ENCODE measurements at places on chromosomes 3 and 15.
A peak's percentile ranks its signal among the peaks of the same experiment; 100 is the strongest.

GRCh38 chr3:170233530-170233929, 11.3 kb downstream of the PRKCI start:
- no peak for DNase-seq

DNA sequence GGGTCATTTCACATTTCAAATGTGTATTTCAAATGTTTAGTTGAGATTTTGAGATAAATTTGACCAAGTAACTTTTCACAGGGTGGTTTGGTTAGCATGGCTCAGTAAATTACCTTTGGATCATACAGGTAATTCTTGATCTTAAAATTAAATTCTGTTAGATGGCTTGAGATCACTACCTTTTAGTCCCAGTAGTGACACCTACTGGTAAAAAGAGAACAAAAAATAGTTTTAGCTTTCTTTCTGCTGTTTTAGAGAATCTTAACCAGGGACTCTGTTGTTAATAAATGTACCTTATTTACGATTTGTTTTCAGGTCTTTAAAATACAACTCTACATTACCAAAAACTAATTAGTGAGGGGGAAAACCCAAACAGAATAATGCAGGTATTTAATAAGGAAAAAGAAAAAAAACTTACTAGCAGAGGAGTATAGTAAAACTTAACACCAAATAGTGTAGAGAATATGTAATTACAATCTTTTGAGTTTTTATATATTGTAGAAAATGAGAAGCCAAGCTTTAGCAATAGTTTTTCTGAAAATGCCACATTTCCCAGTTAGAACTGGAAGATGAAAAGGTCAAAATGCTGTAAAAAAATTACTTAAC, 620.3 kb upstream of the AGTR1 start:
- DNase-seq = no peak

GRCh38 chr3:15089201-15089600, 9.7 kb downstream of the RBSN start:
- DNase-seq = no peak

DNA sequence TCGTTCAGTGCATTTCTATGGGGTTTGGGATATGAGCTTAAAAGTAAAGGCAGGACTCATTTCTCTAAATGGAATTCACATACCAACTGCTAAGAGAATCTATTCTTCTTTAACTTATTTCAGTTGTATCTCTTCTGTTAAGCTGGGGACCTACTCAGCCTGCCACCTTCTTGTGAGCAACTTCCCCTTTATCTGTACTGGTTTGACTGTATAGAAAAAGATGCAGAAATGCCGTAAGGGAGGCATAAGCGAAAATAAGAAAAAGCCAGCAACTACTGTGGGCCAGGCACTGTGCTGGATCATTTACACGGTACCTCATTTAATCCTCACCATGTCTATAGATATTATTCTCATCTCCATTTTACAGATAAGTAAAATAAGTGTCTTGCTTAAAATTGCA, 38.4 kb downstream of the RBMS3 start:
- no peak for DNase-seq

DNA sequence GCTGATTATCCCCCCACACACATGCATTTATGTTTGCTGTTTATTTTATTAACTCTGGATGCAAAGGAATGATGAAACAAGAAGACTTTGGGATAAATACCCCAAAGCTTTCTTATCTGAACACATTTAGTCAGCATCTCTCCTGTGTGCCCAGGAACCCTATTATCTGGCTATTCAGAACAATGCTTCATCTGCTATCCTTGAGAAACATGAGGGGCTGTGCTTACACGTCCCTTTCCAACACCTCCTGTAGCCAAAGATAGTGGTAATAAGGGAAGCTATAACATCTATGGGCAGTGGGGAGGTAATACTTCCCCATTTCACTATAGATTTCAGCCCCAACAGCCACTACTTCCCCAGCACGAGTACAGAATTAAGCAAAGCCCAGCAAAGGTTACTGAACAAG, 94.7 kb downstream of the SSR3 start:
- DNase-seq = no peak

GRCh38 chr3:160929595-160929994, 173.6 kb downstream of the PPM1L start:
- no peak for DNase-seq

GRCh38 chr3:170437176-170437575, 18.5 kb downstream of the CLDN11 start:
- DNase-seq = no peak

GRCh38 chr3:157040456-157040855, 119.5 kb downstream of the CCNL1 start:
- DNase-seq = no peak

DNA sequence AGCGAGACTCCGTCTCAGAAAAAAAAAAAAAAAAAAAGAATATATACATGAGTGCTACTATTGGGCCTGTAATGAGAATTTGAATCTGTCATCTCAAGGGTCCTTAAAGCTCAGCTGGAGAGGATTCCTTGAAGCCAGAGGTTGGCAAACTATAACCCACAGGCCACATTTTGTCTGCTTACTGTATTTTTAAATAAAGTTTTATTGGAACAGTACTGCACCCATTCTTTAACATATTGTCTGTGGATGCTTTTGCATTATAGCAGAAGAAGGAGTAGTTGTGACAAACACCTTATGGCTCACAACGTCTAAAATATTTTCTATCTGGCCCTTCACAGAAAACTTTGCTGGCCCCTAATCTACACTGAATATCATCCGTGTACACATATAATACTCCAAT, 60.7 kb downstream of the SGO1 start:
- DNase-seq = no peak

DNA sequence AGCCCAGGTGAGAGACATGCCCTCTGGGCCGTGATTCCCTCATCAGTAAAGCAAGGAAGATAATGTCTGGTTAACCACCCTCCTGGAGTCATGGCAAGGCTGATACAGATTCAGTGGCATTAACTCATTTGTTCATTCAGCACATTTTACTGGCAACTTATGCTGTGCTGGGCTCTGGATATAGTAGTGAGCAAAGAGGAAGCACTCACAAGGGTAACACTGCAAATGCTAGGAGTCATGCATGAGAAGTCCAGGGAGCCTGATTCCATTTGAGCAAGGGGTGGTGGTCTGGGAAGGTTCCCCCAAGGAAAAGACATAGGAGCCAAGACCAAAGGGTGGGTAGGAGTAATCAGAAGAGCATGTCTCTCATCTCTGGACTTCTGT, 50.2 kb downstream of the SMAD3 start:
- DNase-seq = no peak

DNA sequence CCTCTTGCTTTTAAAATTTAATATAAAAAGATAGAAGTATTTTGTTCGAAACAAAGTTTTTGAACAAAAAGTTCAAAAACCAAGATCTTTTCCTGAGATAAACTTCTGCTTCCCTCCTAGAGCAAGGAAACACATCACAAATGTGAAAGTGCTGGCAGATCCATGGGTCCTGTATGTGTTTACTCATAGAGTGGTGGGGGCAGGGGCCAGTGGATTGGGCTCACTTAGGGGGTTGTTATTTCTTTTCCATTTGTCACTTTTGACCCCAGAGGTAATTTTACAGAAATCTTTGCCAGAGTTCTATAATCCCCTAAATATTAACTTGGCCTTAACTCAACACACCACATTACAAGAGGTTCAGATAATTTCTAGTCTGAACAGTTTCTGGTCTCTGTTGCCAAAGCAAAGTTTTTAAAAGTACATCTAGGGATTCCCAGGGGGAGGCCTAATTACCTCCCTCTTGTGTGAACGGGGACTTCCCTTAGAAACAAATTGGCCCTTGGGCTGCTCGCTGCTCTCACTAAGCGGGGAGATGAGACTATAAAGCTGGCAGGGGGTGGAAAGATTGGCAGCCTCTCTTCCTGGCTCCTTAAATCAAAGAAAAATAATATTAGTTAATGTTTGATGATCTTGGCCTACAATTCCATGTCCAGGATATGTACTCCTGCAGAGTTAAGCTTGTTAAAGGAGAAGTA, 66.8 kb upstream of the PTX3 start:
- DNase-seq = no peak

GRCh38 chr3:36941658-36942057, 3.2 kb downstream of the TRANK1 start:
- no peak for DNase-seq

- DNase-seq = peak; percentile 22
Observed at GRCh38 chr3:42991341-42992315, 12.5 kb downstream of the GASK1A start.

DNA sequence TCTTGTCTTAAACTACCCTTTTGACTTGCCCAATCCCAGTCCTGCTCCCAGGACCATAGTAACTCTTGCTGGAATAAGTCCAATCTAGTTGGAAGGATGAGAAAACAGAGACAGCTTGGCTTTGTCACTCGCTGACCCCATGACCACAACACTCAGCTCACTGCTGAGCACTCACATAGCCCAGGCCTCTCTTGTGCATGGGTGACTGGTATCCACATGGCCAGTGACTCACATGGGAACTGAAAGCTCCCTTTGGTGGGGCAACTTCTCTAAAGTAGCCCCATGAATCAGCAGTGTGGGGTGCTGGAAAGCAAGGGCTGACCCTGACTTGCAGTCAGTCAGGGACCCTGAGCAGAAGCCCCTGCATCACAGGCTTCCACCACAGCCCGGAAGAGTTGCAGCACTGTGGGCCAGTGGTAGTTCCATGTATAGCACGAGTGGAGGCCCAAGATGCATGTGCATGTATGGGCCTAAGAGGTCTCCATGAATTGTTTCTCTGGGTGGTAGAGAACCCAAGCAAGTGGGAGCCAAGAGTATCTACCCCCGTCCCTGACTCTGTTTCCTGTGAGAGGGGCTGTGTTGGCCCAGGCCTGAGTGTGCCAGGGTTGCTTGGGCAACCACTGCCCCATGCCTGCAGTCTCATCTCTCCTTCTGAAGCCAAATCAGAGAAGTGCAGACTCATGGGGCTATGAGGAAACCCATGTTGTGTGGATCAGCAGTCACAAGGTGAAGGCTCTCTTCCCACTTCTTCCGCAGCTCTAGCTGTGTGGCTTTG, 62.1 kb upstream of the XCR1 start:
- DNase-seq = no peak

GRCh38 chr3:11434563-11435096, 162.4 kb downstream of the ATG7 start:
- no peak for DNase-seq
